RWPE2 (cell line): ENCODE measurements at places on chromosomes 4 and X.

- DNase-seq: no peak
Observed at GRCh38 chr4:183429489-183429888, 14.9 kb upstream of the CDKN2AIP start.

DNA sequence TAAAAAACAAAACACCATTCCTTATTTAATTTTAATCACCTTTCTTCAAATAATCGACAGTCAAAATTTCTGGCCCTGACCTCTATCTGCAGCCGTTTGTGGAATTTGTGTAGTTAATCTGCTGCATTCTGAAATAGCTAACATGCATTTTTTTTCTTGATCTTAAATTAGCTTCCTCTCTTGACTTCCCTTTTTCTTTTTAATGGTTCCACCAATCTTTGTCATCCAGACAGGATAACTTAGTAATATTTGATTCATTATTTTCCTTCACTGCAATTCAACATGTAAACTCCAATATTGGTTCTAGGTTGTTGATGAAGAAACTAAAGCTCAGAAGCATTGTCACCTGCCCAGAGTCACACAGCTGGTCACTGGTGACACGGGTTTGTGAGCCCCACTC, 77.3 kb downstream of the ARHGAP10 start:
- DNase-seq: no peak

DNA sequence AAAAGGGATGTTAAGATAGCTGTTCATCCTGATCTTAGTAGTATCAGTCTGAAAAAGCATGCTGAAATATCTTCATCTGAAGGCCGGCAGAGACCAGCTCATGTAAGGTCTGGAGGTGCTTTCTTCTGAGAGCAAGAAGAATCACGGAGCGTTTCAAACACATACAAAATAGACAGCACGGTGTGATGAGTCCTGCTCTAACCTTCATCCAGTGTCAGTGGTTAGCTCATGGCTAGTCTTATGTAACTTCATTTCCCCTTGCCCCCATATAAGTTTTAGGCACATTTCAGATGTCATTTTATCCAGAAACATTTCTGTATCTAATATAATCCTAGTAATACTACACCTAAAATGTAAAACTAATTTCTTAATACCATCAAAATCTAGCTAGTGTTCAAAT, 27.8 kb downstream of the ADD1 start:
- DNase-seq: no peak

DNA sequence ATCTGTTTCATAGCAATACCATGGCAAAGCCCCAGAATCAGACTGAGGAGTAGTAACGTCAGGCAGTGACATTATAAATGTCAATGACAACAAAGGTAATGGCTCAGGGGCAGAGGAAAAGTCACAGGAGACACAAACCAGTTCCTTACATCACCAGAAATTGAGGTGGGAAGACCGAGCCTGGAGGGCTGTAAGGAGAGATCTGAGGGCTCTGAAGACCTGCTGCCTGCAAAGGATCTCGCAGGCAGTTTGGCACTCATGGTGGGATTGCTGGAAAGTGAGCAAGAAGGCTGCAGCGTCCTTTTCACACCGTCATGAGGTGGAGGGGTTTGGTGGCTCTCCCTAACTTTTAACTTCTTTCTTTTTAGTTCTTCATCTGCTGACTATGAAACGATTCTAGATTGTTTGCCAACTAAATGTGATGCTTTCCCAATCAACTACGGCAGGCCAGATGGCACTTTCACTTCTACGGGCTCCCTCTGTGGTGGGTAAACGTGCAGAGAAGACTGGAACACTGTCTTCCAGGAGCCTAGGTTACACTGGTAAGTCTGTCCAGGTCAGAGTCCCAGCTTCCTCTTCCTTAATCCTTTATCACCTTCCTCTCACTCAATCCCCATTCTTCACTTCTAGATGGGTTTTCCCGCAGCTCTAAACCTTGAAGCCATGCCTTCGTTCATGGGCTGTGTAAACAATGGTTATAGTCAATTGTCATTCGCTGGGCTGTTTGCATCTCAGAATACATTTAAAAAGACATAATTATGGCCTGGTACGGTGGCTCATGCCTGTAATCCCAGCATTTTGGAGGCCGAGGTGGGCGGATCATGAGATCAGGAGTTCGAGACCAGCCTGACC, 58.2 kb downstream of the TBC1D9 start:
- DNase-seq: no peak

GRCh38 chrX:24175276-24175675, 25.7 kb downstream of the ZFX start:
- DNase-seq: no peak
